Smooth muscle cell of the umbilical artery (primary cell): ENCODE measurements at places on chromosomes 1 and 21. TPM values are rescaled to one million over a fixed set of nuclear protein-coding genes. Genes with fewer than 3 reads are reported as not detected.

The LCE1B gene
- total RNA-seq = not detected in 2 replicates

The COL11A1 gene
- total RNA-seq = 346 and 376 TPM in 2 replicates

The BATF3 gene
- total RNA-seq = 0.42 and 0.59 TPM in 2 replicates

The SPAG17 gene
- 0.05 TPM in 1 of 2 replicates, not detected in the other for total RNA-seq

The MYCBP gene
- 9.2 and 14.8 TPM in 2 replicates for total RNA-seq

The SLC44A5 gene
- total RNA-seq = under 0.01 and 0.09 TPM in 2 replicates

The EDARADD gene
- total RNA-seq = not detected in 2 replicates

The S100A7A gene
- not detected in 2 replicates for total RNA-seq

The ZZZ3 gene
- total RNA-seq = 77.2 and 97.7 TPM in 2 replicates

The EEIG2 gene
- total RNA-seq = 9.5 and 10.4 TPM in 2 replicates

The SPTA1 gene
- total RNA-seq = 0.05 TPM in 1 of 2 replicates, not detected in the other

The POLR3C gene
- 25.5 and 26.8 TPM in 2 replicates for total RNA-seq

The RBM15 gene
- 22.0 and 33.8 TPM in 2 replicates for total RNA-seq

The IFI6 gene
- 13.2 and 23.2 TPM in 2 replicates for total RNA-seq

The ICOSLG gene
- total RNA-seq = under 0.01 and 0.46 TPM in 2 replicates

The KLHDC7A gene
- not detected in 2 replicates for total RNA-seq

The TTLL10 gene
- total RNA-seq = not detected in 2 replicates

The NBPF6 gene
- not detected in 2 replicates for total RNA-seq

The MSH4 gene
- total RNA-seq = 0.46 and 0.59 TPM in 2 replicates

The RORC gene
- total RNA-seq = not detected in 2 replicates

The TMEM35B gene
- 17.0 and 49.3 TPM in 2 replicates for total RNA-seq

The TPTE gene
- total RNA-seq = not detected in 2 replicates

The FMN2 gene
- 2.4 and 5.9 TPM in 2 replicates for total RNA-seq

The GPR52 gene
- 0.59 and 1.1 TPM in 2 replicates for total RNA-seq

The LEMD1 gene
- not detected in 2 replicates for total RNA-seq

The OR10J5 gene
- not detected in 2 replicates for total RNA-seq
